ENCODE measurements at places on chromosomes 12 and 14.

DNA sequence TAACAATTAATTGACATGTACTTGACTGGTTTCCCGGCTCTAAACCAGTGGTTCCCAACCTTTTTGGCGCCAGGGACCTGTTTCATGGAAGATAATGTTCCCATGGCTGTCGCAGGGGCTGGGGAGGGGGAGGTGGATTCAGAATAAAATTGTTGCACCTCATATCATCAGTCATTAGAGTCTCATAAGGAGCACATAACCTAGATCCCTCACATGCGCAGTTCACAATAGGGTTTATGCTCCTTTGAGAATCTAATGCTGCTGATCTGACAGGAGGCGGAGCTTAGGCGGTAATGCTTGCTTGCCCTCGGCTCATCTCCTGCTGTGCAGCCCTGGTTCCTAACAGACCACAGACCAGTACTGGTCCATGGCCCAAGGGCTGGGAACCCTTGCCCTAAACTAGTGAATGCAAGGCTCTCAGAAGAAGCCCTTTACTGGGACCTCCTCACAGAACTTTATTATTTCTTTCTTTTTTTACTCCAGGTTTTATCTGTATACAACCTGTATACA, 86.4 kb upstream of the SINHCAF start:
- no peak for DNase-seq

DNA sequence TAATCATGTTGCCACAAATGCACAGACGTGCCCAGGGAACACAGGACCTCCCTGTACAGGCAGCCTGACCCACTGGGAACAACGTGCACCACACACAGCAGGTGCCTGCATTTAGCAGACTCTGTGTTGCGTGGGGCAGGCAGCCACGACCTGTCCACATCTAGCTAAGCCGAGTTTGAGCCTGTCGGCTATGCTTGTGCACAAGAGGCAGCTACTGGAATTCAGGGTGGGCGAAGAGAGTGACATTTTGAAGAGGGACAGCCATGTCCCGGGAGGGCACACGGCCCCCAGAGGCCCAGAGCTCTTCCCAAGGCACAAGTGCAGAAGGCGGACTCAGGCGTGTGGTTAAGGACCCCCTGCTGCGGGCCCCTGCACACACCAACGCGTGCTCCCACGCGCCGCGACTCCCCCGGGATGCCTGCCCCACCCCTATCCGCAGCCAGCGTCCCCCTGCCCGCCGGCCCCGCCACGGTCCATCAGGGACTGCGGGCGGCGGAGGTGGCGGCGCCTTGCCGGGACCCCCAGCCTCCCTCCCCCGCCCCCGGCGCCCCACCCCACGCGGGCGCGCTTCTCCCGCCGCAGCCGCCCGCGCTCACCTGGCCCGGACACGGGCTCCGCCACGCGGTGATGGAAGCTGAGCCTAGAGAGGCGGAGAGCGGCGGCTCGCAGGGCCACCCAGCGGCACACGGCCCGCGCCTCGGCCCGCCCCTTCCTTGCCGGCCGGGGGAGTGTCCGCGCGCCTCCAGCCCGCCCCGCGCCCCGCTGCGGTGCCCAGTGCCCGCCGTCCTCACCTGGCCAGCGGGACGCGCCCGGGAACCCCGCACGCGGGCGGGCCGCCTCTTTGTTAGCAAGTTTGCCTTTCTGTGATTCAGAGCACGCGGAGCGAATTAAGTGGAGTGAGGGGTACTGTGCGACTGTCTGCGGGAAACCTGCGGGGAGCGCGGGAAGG, 125.3 kb upstream of the PRMT8 start:
- DNase-seq = no peak

DNA sequence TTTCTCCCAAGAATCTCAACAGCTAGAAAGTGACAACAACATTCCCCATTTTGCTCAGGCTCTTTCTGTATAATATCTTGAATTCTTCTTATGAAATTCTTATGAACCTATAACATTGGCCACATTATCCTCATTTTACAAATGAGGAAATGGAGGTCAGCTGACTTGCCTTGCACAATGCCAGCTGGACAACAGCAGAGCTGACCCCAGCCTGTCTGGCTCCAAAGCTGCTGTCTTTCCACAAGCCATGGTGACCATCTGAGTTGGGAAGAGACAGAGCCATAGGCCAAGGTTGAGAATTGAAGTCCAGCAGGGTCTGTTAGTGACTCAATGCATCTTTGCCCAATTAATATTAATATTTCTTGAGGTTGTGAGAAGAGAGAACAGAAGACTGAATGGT, 87.3 kb downstream of the KSR2 start:
- DNase-seq = no peak

GRCh38 chr12:13167226-13167625, 29.3 kb upstream of the EMP1 start:
- DNase-seq = no peak

- no peak for DNase-seq
These were observed 28.9 kb downstream of the PTGER2 start for GRCh38 chr14:52342849-52343596.

DNA sequence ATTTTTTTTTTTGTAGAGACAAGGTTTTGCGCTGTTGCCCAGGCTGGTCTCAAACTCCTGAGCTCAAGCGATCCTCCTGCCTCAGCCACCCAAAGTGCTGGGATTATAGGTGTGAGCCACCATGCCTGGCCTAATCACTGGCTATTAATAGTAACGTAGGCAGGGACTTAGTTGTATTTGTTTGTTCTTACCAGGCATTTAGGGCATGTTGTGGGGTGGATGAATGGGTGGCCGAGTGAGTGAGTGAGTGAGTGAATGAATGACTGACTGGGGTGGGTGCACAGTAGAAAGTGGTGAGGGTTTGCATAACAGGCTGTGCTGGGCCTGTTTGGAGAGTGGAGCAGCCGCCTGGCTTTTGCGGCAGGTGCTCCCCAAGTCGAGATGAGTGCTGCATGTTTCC, 87.0 kb downstream of the FOXN4 start:
- no peak for DNase-seq
